ENCODE measurements at places on chromosomes 12 and 14. TPM values are rescaled to one million over a fixed set of nuclear protein-coding genes. Genes with fewer than 3 reads are reported as not detected.

GARIN6 gene
- not detected for total RNA-seq

RFLNA gene
- total RNA-seq: not detected

DDN gene
- 0.18 TPM for total RNA-seq

VWF gene
- under 0.01 TPM for total RNA-seq

PLEKHG7 gene
- under 0.01 TPM for total RNA-seq

WIF1 gene
- total RNA-seq: not detected

VRTN gene
- total RNA-seq: not detected

EML1 gene
- 42.3 TPM for total RNA-seq

Data from IMR-90 (cell line).